ENCODE measurements at places on chromosomes 11 and 22. TPM values are rescaled to one million over a fixed set of nuclear protein-coding genes. Genes with fewer than 3 reads are reported as not detected.

Gene CHORDC1
- 27.5 TPM for total RNA-seq

Gene STK33
- 3.6 TPM for total RNA-seq

Gene IL10RA
- not detected for total RNA-seq

Gene SULT4A1
- total RNA-seq: not detected

Gene FGF19
- total RNA-seq: not detected

Gene GAS2L1
- 17.9 TPM for total RNA-seq

Gene PLEKHB1
- total RNA-seq: not detected

Gene CCDC88B
- total RNA-seq: 2.4 TPM
